Activated CD4-positive, CD25-positive, alpha-beta regulatory T cell treated with anti-CD3 and anti-CD28 coated beads, Interleukin-2, amount 50 U/mL, for 24 hours (primary cell): ENCODE measurements at places on chromosomes 4 and X.
A peak's percentile ranks its signal among the peaks of the same experiment; 100 is the strongest.

DNA sequence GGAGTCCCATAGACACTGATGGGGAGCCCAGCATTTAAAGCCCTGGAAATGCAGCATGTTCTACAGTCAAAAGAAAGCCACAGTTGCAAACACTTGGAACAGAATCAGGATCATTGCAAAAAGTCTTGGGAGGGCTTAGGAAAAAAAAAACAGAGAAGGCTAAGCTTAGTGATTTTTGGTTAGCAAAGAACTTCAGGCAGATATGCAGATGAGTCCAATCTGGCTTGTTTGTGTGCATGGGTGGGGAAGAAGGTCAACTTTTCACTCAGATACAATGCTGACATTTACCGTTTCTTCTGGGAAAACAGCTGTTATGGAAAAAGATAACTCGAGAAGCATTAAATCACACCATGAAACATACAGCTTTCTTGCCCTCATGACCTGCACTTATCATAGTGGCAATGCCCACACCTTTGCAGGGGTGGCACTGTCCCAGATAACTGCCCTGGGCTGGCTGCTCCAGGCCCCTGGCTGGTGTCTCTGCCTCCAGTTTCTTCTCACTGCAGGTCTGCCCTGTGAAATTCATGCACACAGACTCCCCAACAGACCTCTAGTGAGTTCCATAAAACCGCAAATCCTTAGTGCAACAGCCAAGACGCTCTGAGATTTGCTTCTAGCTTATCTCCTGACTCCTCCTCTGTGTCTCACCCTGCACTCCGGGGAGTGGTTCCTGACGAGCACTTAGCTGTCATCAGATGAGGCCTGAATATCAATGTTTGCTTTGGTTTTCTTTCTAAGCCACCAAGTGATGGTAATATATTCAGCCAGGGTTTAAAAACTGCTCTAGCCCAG is 99.2 kb downstream of the DRD5 start:
- no peak for ATAC-seq

DNA sequence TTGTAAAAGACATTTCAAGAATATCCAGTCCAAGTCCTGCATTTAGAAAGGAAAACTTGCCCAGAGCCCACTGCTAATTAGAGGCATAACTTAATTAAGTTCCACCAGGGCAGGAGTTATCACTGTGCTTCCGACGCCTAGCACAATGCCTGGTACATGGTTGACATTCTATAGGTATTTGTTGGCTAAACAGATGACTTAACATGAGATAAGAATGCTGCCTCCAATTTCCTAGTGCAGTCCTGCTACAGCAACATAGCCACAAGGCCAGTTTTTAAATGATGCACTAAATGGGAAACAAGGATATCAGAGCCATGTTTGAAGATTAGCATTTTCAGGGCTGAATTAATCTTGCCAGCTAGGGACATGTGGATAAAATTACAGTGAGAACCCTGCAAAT is 164.1 kb downstream of the RASL11B start:
- ATAC-seq, result no peak

DNA sequence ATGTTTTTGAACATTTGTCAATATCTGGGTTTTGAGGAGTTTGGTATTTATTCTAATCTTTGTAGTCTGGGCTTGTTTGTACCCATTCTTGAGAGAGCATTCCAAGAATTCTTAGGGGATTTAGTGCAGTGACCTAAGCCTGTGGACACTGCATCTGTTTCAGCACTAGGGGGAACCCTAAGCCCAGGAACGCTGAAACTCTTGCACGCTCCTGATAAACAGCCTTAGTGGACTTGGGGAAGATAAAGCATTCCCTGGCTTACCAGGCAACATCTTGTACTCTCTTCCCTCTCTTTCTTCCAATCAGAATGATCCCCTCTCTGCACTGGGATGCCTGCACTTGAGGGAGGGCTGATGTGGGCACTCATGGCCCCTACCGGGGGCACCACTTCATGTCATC is 654.9 kb upstream of the HTR2C start:
- no peak for ATAC-seq

DNA sequence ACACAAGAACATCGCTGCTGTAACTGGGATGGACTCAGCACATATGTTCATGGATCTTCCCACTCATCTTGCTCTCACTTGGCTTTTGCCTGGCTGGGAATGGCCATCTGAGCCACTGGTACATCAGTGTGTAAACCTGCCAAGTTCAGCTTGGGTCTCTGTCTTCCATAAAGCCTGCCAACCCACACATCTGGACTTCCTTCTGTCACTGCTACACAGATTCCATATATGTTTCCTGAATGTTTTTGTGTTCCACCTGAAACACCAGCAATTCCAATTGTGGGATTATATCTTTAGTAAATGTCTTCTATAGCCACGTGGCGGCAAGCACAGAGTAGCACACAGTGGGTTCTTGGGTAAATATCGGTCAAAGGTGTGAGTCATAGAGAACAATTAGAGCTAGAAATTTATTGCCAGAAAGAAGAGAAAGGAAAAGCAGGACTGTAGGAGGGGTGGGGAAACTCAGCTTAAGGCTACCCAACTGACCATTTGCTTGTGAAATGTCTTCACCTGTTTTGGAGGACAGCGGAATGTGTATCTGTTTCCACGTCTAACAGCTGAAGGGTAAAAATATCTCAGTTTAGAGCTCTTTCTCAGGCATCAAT is 125.9 kb downstream of the MFAP3L start:
- no peak for ATAC-seq

DNA sequence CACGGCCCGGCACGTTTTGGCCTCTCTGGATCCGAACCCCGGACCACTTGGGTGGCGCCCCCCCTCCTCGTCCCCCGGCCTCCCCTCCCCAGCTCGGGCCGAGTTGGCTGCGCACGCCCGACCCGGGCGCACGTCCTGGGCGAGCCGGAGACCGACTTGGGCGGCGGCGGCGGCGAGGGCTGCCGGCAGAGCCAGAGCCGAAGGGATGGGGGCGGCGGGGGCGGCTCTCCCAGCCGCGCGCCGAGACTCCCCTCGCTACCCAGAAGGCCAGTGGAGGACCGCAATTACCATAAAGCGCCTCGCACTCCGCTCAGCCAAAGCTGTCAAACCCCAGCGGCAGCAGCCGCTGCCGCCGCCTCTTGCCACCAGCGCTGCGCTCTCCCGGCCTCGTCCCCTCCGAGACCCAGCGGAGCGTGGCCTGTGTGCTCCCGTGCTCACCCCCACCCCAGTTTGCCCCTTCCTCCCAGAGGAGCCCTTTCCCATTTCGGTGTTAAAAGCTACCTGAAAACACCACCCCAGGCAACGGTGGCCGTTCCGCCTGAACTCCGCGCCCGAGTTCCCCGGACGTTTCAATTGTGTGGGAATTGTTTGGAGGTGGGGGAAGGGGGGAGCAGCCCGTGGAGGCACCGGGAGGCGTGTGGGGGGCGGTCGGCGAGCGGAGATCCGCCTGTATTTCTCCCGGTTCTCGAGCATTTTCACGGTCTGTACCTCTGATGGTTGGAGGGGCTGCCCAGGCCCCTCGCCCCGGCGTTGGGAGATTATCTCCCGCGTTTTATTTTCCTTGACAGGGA is 701 bp upstream of the BCOR start:
- ATAC-seq, result peak; percentile 22

GRCh38 chr4:34720571-34720970 is 1523.7 kb downstream of the ARAP2 start:
- no peak for ATAC-seq

DNA sequence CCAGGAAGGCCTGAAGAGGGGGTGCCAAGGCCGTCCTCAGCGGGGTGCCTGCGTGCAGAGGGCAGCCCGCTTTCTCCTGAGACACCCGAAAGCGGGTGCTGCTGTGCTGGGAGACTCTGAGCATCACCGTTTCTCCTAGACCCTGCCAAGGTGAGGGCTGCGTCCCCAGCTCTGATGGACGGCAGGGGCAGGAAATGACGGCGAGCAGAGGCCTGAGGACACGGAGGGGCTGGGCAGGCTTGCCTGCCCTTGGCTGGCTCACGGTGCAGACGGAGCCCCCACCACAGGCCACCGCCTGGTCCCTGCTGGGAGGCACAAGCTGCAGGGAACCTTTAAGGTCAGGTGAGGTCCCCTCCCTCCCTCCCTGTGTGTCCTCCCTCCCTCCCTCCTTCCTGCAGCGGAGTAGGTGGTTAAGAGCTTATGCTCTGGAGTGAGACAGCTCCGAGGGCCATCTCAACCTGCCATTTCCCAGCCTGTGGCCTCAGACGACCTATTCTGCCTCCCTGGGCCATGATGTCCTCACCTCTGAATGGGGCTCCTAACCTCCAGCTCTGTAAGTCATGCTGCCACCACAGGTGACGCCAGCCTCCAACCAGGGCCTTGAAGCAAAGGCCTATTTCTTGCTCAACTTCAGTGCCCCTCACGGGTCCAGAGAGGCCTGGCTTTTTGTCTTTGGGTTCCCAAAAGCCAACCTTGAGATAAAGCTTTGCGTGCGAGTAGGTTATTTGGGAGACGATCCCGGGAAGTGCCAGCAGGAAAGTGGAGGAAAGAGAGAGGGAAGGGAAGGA is 54.2 kb upstream of the GRPEL1 start:
- ATAC-seq, result no peak

GRCh38 chrX:150897421-150898320 is 797 bp downstream of the CD99L2 start:
- ATAC-seq, result peak; percentile 1
